ENCODE measurements at places on chromosomes 6 and 20.

- DNase-seq: no peak
Measured at GRCh38 chr6:98574984-98575383, 259.4 kb upstream of the POU3F2 start.

GRCh38 chr20:31906001-31906400 lies 35.6 kb downstream of the TTLL9 start:
- no peak for DNase-seq

DNA sequence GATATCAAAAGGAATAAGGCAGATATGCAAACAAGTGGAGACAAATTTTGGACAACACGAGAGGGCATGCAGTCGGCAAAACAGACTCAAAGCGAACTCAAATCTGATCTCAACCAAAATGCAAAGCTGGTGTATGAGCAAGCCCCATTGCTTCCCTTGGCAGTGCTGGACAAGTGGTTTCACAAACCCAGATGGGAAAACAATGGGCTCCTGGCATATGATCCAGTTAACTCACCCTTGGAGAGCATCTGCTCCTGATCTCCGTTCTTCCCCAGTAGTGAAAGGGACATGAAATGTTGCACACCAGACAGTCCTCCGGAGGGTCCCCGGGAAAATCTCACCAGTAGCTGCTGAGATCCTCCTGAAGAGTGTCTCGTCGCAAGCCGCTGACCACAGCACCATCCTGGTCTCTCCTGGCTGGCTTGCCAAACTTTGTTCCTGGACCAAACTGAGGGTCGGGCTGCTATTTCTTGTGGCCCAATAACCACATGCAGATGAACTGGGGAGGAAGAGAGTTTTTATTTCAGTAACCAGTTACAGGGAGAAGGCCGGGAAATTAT lies 84.3 kb upstream of the THBS2 start:
- peak; percentile 84 for DNase-seq

DNA sequence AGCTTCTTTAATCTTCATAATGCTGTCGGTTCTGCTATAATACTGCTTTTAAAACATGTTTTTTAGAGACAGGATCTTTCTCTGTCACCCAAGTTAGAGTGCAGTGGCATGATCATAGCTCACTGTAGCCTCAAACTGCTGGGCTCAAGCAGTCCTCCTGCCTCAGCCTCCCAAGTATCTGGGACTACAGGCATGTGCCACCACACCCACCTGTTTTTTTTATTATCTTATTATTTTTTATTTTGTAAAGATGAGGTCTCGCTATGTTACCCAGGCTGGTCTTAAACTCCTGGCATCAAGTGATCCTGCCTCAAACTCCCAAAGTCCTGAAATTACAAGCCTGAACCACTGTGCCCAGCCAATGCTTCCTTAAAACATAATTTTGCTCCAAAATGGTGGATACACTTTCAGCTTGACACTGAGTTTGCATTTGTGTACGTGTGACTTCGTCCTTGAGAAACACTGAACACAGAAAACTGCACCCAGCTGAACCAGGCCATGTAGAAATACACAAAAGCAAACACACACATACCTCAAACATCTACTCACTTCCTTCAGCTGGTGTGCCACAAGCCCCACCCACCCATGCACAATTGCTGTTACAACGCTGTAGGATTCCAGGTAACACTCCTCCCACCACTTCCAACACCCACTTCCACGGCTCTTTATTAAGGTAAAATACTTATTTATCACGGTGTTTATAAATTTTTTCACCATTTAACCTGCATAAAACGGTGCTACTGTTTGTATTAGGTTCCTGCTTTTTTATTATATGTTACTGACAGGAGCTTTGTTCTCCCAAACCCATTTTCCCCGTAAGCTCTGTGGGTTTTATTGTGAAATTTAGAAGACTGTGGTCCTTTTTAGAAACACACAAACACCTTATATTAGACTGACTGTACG lies 109.1 kb downstream of the TSHZ2 start:
- DNase-seq: no peak

GRCh38 chr20:39225536-39225935 lies 263.4 kb downstream of the DHX35 start:
- DNase-seq: no peak

GRCh38 chr6:166998256-166999144 lies 697 bp upstream of the CEP43 start:
- peak; percentile 5 for DNase-seq

- DNase-seq: no peak
Measured at GRCh38 chr6:111625099-111625416, 19.4 kb upstream of the TRAF3IP2 start.

GRCh38 chr6:159148641-159149040 lies 20.6 kb upstream of the FNDC1 start:
- no peak for DNase-seq

- DNase-seq: peak; percentile 100
Measured at GRCh38 chr6:56938649-56939191, 16.2 kb upstream of the BEND6 start.

GRCh38 chr6:141035312-141036200 lies 1097.2 kb upstream of the GJE1 start:
- no peak for DNase-seq

- DNase-seq: no peak
Measured at GRCh38 chr20:38982291-38982690, 20.1 kb downstream of the DHX35 start.

GRCh38 chr6:132405143-132405915 lies 4.1 kb upstream of the MOXD1 start:
- DNase-seq: peak; percentile 27
